ENCODE measurements at places on chromosomes 2 and 18. TPM values are rescaled to one million over a fixed set of nuclear protein-coding genes. Genes with fewer than 3 reads are reported as not detected.

- peak; percentile 77 for DNase-seq
Measured at GRCh38 chr2:38528008-38528442, 74.7 kb downstream of the HNRNPLL start.

- no peak for DNase-seq
Measured at GRCh38 chr2:38876407-38876806, 631 bp downstream of the MORN2 start.

DNA sequence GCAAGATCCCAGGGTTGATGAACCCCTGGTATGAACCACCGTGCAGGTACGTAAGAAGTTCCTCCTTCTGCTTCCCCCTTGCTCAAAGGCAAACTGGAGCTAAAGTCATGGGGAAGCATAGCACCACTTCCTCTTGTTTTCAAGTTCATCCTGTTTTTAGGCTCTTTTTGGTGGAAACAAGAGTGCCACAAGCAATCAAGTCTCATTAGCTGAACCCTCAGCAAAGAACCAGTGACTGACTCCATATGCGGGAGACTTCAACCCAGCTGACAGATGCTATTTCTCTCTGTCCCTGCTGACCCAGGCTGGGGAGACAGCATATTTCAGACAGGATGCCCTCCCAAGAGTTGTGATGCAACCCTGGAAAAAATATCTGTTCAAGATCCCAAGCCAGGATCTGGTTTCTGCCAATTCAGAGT, 47.7 kb downstream of the BCL2 start:
- DNase-seq: no peak

DNA sequence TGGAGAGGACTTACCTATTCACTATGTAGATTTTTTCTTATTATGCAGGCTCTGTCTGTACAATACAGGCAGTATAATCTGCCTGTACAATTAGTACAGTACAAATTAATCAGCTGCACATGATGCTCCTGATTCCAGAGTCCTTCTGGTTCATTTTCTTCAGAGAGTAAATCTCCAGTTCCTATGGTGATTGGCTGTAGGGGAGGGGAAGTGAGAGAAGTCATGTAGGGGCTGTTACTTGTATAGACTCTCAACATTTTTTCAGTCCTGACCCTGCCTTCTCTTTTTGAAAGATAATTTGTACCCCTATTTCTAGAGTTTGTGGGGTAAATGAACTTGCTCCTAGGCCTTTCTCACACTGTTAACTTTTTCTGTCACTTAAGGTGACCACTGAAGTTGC, 54.5 kb downstream of the PTPN4 start:
- DNase-seq: no peak

GRCh38 chr2:216603010-216603883, 30.0 kb upstream of the IGFBP2 start:
- DNase-seq: no peak

DNA sequence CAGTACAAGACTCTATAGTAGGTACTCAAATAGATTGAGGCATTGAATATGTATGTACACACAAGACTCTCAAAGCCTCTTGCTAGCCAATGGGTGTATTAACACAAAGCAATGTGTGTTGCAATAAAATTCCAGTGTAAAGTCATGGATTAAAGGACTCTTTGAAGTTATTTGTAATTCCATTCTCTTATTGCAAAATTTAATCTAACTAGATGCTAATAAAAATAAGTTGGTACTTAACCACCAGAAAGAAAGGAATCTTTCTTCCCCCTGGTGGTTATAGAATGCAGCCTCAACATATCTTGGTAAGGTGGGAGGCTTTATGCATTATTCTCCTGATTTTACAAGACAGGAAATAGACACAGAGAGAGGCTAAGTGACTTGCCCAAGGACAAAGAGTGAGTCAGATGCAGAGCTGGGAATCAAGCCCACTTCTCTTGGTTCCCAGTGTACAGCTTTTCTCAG, 18.0 kb downstream of the LRP1B start:
- DNase-seq: no peak

GRCh38 chr2:112187805-112188596, 49.8 kb downstream of the FBLN7 start:
- peak; percentile 93 for DNase-seq

DNA sequence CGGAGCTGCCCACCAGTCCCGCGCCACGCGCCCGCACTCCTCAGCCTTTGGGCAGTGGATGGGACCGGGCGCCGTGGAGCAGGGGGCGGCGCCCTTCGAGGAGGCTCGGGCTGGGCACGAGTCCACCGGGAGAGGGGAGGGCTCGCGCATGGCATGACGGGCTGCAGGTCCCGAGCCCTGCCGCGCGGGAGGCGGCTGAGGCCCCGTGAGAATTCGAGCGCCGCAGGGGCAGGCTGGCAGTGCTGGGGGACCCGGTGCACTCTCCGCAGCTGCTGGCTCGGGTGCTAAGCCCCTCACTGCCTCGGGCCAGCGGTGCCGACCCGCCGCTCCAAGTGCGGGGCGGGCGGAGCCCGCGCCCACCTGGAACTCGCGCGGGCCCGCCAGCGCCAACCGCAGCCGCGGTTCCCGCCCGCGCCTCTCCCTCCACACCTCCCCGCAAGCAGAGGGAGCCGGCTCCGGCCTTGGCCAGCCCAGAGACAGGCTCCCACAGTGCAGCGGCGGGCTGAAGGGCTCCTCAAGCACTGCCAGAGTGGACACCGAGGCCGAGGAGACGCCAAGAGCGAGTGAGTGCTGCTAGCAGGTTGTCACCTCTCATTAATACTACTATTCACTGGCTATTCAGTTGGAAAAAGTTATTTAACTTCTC, 3.6 kb upstream of the TTC21B start:
- DNase-seq: no peak

DNA sequence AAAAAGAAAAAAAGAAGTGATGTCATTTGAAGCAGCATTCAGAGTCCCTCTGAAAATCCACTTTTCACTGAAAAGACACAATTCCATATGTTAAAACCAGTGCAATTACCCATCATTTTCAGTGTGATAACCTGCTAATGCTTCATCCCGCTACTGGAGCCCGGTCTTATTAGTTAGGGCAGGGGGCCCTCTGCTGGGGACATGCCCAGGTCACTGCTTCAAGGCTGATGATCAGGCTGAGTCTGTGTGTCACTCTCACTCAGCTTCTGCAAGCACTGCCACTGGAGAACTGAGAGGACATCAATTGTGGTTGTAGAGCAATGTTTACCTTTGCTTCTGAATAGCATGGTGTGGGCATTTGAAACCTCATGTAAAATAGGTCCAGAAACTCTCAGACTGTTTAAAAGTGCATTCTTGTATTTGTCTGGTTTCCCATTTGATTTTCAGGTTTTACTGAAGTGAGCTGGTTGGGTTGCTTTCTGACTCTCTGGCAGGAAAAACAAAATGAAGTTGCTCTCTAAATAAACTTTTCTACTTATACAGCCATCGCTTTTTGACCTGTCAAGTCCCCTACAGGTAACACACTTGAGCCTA, 49.2 kb upstream of the NXPH2 start:
- DNase-seq: peak; percentile 63

- no peak for DNase-seq
Measured at GRCh38 chr2:80610108-80610507, 305.6 kb upstream of the LRRTM1 start.

DNA sequence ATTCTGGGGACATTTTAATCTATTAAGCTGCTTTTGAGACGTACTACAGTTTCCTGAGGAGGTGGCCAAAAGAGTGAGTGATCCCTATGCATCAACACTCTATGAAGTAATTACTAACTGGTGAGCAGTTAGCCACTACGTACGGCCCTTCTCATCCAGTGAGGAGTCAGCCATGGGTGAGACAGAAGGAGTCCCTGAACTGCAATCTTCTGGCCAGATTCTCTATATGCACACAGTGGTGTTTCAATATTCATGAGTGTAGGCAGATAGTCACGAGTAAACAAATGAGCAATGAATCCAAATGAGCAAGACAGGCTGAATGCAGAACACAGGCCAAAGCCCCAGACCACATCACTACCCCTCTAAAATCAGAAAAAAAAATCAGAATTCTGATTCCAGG, 29.8 kb upstream of the TMEM214 start:
- DNase-seq: no peak

DNA sequence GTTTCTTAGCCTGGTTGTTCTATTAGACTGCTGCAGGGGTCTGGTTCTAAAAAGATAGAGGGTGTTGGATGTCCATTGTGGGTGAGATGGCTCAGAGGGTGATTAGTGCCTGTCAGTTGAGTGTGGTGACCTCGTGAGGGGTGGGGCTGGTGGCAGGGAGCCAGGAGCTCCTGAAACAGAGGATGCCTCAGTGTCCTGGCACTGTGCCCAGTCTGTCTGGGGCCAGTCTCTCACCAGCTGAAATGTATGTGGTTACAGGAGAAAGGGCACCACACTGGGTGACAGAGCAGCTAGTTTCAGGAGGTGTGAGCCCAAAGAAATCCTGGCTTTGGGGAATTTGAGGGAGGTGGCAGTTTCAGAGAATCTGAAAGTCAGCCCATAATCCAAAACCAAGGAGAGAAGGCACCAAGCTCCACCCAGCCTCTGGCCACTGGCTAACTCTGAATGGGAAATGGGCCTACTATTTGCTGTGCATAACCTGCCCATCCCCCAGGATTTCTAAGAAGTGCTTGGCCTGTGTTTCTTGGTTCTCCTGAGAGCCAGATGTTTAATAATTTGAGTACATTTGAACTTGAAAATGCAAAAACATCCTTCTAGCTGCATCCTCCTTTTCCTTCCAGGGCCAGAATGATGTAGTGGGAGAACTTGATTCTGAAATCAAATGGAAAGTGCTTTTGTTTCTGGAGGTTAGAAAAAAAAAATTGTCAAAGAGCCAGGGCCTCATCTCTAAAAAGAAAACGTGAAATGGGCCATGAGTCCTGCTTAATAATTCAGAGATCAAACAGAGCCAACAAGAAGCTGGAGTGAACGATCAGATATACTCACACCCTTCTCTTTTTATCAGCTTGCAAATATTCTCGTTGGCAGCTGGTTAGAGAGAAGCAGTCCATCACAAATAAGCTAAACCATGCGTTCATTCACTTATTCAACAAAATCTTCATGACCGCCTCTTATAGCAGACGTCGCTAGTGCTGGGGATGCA, 92.3 kb downstream of the B3GNT2 start:
- peak; percentile 89 for DNase-seq

DNA sequence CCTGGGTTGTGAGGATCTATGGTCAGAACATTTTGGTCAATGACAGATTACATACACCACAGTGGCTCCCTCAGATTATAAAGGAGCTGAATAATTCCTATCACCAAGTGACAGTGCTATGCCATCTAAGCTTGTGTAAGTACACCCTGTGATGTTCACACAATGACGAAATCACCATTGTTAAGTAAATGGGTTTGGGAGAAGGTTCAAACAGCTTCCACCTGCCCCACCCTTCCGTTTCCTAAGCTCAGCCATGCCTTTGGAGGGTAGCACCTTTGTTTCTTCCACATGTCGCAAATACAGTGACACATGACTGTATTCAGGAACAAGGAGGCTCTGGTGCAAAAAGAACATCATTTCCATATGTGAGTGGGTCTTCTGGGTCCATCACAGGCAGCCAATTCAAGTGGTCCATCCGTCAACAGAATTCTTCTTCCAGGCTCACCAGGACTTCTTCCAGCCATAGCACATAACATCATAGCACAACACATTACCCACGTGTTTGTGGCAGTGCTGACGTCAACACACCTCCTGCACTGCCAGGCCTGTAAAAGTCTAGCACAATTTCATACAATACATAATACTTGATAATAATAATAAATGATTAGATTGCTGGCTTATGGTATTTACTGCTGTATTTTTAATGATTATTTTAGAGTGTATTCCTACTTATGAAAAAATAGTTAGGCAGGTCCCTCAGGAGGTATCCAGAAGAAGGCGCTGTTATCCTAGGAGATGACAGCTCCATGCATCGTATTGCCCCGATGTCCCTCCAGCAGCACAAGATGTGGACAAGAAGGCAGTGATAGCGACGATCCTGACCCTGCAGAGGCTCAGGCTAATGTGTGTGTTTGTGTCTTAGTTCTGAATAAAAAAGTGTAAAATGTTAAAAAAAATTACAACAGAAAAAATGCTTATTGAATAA, 264.8 kb downstream of the ANAPC1 start:
- DNase-seq: no peak

DNA sequence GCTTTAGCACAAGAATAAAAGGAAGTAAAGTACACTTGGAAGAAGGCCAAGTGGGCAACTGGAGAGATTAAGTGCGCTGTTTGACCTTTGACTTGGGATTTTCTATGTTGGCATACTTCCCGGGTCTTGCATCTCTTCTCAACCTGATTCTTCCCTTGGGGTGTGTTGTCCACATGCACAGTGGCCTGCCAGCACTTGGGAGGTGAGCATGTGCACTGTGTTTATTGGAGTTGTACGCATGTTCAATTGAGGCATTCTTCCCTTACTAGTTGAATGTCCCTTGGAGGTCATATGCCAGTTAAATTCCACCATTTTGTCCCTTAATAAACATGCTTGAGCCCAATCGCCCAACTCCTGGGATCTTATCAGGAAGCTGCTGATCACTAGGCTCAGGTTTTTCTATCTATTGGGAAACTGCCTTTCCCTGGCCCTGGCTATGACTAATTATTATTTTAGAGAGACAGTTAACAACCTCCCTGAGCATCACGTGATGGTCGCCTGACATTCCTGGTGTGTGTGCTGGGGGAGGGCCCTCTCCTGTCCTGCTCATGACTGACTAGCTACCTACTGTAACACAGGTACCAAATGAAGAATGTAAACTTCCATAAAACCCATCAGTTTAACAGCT, 62.5 kb upstream of the RAPGEF4 start:
- DNase-seq: no peak

- DNase-seq: no peak
Measured at GRCh38 chr2:118836411-118836930, 11.0 kb downstream of the EN1 start.

DNA sequence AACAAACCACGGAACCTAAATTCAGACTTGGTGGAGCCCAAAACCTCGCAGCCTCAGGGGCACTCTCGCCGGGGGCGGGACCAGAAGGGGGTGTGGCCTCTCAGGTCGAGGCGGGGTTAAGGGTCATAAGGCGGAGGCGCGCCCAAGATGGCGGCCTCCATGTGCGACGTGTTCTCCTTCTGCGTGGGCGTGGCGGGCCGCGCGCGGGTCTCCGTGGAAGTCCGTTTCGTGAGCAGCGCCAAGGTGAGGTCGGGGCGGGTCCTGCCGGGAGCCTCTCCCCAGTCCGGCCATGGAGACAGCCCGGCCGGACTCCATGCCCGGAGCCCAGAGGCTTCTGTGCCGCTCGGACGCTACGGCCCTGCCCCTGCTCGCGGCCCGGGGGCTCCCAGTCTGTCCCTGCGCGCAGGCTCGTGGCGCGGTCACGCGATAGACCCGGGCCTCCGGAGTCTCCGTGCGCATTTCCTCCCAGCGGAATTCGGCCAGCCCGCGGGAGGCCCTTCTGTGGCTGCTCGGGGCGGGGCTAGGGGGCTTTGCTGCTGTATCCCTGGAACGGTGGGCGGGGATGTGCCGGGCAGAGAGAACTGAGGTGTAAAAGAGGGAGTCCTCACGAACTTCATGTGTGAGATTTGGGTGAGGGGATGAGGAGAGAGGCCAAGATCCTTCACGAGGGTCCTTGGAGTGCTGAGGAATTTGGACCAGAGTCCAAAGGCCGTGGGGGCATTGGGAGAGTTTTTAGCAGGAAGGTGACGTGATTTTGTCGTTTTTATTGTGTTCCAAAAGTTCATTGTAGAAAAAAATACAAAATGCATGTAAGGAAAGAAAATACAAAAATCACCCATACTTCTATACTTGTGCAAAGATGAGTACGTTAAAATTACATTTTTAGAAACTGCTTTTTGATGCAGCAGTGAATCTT, at the start of gene SMYD5:
TSS of gene SMYD5 (plus strand) at position 126 of the 916 bp plus-strand sequence. CDS start at position 148, 22 bp downstream.
- peak; percentile 96 for DNase-seq

The COBLL1 gene
- total RNA-seq: 0.68 TPM

The CNGA3 gene
- total RNA-seq: not detected

The TUBB6 gene
- total RNA-seq: 12.6 TPM

The SERPINB3 gene
- total RNA-seq: not detected

The CIDEA gene
- total RNA-seq: not detected

The TUBA3E gene
- total RNA-seq: not detected

The RASGRP3 gene
- 1.6 TPM for total RNA-seq

The SLC38A11 gene
- not detected for total RNA-seq

The ZNF521 gene
- not detected for total RNA-seq

The COL3A1 gene
- not detected for total RNA-seq

The MYCN gene
- 0.16 TPM for total RNA-seq

Data from activated CD8-positive, alpha-beta T cell treated with anti-CD3 and anti-CD28 coated beads for 36 hours (primary cell).